ENCODE measurements at places on chromosomes 7 and 10.
A peak's percentile ranks its signal among the peaks of the same experiment; 100 is the strongest.

- no peak for DNase-seq
Measured at GRCh38 chr10:124692100-124692446, 52.1 kb downstream of the FAM53B start.

DNA sequence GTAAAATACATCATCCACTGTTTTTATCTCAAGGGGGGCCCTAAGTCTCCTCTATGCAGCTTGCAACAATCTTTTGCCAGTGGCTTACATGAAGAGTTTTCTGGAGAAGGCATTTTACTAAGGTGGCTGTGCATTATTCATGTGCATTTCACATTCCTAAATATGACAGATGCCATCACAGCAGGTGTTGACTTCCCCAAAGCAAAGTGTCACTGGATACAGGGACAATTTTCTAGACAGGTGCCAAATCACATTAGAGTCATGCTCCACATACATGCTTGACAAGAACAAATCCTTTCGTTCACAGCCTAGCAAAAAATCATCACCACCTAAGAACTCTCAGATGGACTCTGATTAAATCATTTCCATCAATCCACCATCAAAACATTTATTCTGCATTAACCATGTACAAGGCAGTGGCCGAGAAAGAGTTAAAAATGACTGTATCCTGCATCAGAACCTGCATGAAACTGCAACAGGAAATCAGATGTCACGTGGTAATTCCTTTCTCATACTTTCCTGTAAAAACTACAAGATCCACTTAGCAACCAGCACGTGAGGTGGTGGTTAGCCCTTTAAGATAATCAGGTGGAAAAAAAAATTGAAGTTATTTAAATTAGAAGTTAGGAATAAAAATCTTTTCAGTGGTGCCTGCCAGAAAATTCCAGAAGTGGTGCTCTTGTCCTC, 88.2 kb upstream of the AFAP1L2 start:
- no peak for DNase-seq

- no peak for DNase-seq
Measured at GRCh38 chr10:48703531-48704122, 19.0 kb downstream of the WDFY4 start.

DNA sequence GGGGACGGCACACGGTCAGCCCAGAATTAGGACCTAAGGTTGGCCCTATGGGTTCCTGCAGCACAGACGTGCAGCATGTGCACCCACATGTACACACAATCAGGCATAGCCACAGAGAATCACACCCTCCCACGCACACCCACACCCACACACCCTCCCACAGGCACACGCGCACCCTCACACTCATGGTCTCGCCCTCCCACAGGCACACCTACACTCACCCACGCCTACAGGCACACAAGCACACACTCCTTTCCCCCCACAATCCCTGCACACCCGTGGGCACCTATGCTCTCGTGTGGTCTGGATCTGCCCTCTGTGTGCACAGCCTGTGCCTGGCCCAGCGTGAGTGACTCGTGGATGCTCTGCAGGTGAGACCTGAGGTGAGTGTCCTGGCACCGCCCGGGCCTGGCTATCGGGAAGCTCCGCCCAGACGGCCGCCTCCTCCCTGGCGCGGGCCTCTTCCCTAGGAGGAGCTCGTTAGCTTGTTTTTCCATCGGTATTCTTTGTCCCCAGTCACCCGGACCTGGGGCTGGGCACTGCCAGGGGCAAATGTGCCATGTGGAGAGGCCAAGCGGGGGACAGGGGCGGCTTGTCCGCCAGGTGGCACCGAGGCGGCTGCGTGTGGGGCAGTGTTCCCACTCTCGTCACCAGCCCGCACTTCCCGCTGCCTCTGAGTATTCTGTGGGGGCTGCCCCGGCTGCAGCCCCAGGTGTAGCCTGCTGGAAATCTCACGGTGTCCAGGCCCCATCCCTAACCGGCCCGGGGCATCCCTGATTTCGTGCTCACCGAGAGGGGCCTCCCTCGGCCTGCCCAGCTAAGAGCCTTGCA, 110.2 kb upstream of the FAM20C start:
- DNase-seq = no peak

GRCh38 chr7:143355450-143356385, 6.8 kb downstream of the FAM131B start:
- no peak for DNase-seq

- no peak for DNase-seq
Measured at GRCh38 chr10:70715853-70716795, 43.8 kb downstream of the ADAMTS14 start.

DNA sequence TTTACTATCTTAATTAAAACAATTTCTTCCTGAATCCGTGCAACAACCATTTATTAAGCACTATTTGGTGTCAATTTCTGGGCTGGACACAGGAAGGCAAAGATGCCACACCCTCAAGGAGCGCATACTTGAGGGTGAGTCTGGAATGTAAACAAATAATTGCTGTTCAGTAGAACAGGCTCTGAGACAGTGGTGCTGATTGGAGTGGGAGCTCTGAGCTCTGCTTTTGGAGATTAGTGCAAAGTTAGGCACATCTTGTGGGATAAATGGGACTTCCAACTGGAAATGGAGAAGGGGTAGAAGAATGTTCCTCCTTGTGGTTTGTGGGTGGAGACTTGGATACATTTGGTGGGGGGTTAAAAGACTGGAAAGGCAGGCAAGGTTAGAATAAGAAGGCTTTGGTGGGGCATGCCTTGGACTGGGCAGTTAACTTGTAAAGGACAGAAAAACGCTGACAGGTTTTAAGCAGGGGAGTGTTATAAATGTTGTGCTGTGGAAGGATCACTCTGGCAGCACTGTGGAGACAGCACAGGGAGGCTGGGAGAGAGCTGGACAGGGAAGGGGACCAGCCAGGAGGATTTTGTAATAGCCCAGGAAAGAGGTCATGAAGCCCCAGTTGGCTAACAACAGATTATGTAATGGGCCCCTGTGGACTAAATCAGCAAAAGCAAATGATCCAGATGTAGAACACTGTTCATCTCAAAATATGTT, 80.7 kb downstream of the ZNF365 start:
- DNase-seq = peak; percentile 18

DNA sequence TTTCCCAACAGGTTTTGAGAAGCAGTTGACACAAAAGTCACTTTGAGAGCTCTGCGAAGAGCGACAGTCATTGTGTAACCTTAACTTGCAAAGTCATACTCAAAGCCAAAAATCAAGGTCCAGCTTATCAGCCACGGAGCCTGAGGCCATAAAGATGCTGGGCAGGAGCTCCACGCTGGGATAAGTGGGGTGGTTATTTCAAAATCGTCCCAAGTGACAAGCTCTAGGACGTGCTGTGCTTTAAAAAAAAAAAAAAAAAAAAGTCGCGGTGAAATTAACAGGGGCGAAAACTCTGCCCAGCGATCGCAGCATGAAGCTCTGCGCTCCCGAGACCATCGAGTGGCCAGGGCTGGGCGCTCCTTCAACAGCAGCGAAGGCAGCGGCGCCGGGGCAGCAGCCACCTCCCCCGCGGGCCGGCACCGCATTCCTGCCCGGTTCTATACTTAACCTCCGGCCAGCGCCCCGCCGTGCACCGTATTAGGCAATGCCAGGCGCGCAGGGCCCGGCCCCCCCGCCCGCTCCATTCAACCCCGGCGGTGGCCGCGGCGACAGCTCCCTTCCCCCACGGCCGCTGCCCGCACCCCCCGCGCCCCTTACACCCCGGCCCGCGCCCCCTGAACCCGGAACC, 657 bp downstream of the HACD1 start:
- DNase-seq = peak; percentile 67

GRCh38 chr10:6423413-6424170, 156.5 kb downstream of the PRKCQ start:
- DNase-seq = no peak

DNA sequence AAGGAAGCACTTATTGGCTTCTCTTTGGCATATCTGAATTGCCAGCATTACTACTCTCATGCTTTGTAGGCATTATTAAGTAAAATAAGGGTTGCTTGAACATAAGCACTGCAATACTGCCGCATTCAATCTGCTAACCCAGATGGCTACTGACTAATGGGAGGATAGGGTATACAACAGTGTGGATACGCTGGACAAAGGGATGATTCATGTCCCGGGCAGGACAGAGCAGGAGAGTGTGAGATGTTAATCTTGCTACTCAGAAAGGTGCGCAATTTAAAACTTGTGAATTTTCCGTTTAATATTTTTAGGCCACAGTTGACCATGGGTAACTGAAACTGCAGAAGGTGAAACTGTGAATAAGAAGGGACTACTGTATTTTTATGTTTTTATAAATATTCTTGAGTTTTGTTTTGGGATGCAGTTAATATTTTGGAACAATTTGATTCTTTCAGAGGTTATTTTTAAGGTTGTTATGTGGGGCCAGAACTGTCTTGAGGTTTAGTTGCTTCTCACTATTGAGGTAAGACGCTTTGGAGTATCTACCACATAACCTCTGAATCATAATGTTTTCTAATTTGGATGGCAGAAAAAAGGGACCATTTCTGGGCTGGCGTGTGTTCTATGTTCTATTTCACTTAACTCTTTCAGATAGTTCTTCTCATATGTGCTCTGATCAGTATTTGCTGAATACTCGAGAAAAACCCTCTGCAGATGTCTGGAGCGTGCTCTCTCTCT, 75.7 kb upstream of the SYPL1 start:
- DNase-seq = no peak

- DNase-seq = no peak
Measured at GRCh38 chr7:75971309-75971960, 23.0 kb downstream of the TMEM120A start.

DNA sequence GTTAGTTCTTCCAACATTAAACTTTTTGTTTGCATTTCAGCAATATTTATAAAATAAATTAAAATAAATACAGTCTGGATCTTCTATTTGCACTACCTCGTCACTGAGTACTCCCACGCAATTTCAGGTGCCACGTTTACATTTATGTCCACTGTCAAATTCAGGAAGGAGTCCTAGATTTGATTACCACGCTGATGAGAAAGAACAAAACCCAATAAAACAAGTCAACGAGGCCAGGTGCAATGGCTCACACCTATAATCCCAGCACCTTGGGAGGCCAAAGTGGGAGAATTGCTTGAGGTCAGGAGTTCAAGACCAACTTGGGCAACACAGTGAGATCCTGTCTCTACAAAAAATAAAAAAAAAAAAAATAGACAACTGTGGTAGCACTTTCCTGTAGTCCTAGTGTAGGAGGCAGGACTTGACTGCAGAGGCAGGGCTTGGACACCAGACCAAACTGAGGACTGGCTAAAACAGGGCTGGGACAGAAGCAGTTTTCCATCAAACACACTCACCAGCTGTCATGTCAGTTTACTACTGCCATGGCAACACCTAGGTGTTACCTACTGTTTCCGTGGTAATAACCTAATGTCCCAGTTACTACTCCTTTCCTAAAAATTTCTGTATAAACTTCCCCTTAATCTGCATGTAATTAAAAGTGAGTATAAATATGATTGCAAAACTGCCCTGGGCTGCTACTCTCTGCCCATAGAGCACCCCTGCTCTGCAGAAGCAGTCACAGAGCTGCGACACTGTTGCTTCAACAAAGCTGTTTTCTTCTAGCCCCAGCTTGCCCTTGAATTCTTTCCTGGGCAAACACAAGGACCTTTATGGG, 341.7 kb downstream of the PARD3 start:
- DNase-seq = no peak

DNA sequence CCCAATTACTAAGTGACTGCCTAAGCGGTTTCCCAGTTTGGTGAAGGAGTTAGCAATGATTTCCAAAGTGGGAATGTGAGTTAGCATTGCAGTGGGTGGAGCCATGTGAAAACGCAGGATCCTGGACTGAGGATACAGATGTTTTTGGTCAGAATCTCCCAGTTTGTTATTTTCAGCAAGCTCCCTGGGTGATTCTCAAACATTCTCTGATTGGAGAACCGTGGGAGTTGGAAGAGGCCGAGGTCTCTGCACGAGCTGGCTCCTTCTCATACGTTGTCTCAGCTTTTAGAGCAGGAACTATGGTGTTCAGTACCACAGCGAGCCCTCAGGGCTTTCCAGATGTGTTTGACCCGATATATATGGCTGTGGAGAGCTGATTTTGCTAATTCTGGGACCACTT, 396.5 kb upstream of the NPVF start:
- DNase-seq = no peak

- no peak for DNase-seq
Measured at GRCh38 chr10:22243321-22243720, 25.5 kb upstream of the EBLN1 start.

- DNase-seq = no peak
Measured at GRCh38 chr10:18332048-18332447, 191.8 kb downstream of the CACNB2 start.

DNA sequence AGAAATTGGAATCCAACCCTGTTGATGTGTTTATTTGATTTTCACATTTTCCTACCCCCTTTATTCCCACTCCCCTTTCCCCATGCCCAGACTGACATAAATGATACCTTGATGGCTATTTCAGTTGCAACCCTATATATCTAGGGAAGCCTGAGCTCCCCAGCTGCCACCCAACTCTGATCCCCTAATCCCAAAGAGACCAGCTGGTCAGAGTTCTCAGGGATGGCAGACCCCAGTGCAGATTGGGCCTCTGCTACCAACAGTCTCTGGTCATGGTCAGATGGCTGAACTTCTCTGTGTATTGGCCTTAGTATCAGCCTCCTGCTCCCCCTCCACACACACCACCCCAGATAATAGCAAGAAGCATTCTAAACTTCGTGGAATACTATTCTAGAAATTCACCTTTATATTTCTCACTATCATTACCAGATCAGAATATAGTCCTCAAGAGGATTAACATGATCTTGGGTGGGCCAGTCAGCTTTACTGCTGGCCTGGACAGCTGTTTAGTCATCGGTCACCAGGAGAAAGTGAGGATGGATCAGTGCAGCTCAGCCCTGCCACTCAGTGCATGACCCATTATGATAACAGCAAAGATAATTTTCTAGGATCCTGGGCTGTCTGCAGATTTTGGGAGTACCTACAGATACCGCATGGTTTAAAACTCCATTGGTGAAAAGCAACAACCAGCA, 24.5 kb upstream of the BTRC start:
- DNase-seq = no peak

GRCh38 chr10:105288026-105288425, 646.9 kb downstream of the SORCS3 start:
- DNase-seq = no peak

DNA sequence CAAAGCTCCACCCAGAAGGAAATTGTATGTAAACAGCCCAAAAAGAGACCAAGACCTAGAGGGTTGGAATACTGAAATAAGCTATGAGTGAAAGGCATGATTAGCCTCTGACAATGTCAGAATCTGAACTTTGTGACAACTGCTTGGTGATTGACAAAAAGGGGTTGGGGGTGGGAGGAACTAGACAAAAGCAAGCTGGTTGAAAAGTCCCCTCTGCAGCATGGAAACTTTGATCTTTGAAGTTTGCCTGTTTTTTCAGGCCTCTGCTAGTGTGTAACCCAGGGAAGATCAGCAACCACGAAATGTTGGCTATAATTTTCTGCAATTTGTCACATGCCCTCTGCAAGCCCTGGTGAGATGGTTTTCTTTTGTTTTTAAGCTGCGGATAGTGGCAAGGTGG, 104.8 kb upstream of the SLC25A13 start:
- DNase-seq = no peak

GRCh38 chr10:6239213-6239991, 36.7 kb downstream of the PFKFB3 start:
- no peak for DNase-seq

GRCh38 chr10:80484243-80484642, 30.1 kb downstream of the TSPAN14 start:
- DNase-seq = no peak

GRCh38 chr10:113572520-113573290, 19.9 kb downstream of the HABP2 start:
- DNase-seq = no peak

GRCh38 chr7:67825356-67825755, 828.7 kb downstream of the TYW1 start:
- DNase-seq = no peak

GRCh38 chr7:157575777-157576176, 239.0 kb downstream of the DNAJB6 start:
- DNase-seq = no peak

GRCh38 chr10:130353928-130354572, 217.9 kb downstream of the GLRX3 start:
- no peak for DNase-seq
